ENCODE measurements at places on chromosomes 13 and 19.
A peak's percentile ranks its signal among the peaks of the same experiment; 100 is the strongest.

DNA sequence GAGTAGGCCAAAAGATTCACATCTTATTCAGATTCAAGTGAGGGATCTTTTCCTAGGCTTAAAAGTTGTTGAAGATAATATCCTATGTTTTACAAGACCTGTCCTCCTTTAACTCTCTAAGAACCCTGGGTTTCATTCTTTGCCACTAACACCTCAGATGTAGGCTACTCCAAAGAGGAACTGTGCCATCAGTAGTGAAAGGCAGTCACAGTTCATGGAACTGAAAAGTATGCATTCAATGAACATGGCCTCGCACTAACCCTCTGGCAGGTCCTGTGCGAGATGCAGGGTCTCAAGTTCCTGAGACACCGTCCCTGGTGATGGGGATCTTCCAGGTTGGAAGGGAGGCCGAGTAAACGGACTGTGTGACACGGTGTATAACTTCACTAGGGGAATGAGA lies 4.3 kb downstream of the LGALS14 start:
- DNase-seq = no peak

DNA sequence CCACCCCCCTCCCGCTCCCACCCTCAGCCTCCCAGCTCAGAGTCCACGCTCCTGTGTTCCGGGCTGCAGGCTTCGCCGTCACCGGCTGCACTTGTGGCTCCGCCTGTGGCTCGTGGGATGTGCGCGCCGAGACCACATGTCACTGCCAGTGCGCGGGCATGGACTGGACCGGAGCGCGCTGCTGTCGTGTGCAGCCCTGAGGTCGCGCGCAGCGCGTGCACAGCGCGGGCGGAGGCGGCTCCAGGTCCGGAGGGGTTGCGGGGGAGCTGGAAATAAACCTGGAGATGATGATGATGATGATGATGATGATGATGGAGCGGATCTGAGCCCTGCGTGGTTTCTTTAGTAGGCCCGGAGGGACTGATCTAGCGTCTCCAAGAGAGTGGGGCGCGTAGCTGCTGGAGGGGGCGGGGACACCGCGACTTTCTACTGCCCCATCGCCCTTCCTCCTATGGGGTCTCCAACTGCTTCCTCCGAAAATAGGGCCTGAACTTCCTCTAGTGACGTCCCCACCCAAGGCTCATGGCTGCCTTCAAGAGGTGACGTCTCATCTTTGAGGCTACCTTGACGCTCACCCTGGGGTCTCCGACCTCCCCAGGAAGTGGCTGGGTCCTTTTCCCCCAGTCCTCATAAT lies 1.4 kb downstream of the RETN start:
- no peak for DNase-seq

DNA sequence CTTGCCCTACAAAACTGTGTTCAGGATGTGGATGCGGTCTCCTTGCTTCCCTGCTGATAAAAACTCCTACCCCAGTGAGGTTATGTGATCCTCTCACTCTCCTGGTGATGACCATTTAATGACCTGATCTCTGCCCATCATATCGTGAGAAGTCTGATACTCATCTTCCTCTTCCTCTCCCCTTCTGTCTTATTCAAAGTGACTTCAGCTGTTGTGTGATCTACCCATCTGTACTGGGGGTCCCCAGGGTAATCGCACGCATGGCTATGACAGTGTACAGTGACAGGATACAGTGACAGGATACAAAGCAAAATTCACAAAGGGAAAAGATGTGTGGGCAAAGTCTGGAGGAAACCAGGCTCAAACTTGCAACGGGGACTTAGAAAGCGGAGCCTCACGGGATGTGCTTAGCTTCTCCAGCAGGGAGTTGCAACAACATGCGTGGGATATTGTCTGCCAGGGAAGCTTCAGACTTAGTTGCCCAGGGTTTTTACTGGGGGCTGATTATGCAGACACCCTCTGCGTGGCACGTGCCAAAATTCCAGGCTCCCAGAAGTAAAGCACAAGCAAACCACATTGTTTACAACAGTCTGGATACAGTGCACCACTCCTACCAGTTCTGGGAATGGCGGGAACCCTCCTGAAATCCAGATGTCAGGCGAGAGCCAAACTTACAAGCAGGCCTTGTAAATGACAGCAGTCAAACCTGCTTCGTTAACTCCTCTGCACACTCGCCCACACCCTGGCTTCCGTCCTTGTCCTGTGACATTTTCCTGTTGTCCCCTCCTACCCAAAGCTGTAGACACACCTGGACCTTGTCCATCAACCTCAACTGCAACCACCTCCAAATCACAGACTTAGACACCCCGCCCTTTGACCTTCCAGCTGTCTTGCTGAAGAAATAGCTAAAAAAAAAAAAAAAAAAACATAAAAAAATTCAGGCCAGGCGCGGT lies 18.0 kb upstream of the GARRE1 start:
- peak; percentile 25 for DNase-seq

DNA sequence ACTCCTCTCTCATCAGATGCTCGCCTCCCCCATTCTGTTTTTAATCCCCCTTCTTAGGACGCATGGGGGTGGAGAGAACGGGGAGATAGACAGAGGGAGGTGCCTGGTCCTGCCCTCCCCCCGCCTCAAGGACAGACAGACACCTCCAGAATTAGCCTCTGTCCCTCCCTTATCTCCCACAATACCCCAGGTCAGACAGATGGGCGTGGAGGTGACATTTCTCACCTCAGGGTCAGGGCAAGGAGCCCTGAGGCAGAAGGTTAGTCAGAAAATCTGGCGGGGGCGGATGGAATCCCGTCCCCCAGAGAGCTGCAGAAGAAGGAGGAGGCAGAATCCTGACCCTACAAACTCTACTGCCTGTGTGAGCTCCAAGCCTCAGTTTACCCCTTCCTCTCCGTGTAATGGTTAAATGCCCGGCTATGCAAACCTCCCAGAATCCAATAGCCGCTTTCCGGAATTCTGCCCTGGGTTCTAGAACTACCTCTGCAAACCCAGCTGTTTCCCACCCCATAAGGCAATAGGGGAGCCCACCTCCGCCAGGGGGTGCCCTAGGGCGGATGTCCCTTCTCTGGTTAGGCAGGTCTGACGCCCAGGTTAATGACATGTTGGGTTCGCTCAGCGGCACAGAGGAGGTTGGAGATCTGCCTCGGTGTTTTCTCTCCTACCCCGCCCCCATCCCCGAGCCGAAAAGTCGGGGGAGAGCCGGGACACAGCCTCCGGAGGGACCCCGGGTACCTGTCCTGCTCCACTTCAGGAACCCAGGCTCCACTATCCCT lies 900 bp downstream of the PPP1R13L start:
- DNase-seq = no peak

DNA sequence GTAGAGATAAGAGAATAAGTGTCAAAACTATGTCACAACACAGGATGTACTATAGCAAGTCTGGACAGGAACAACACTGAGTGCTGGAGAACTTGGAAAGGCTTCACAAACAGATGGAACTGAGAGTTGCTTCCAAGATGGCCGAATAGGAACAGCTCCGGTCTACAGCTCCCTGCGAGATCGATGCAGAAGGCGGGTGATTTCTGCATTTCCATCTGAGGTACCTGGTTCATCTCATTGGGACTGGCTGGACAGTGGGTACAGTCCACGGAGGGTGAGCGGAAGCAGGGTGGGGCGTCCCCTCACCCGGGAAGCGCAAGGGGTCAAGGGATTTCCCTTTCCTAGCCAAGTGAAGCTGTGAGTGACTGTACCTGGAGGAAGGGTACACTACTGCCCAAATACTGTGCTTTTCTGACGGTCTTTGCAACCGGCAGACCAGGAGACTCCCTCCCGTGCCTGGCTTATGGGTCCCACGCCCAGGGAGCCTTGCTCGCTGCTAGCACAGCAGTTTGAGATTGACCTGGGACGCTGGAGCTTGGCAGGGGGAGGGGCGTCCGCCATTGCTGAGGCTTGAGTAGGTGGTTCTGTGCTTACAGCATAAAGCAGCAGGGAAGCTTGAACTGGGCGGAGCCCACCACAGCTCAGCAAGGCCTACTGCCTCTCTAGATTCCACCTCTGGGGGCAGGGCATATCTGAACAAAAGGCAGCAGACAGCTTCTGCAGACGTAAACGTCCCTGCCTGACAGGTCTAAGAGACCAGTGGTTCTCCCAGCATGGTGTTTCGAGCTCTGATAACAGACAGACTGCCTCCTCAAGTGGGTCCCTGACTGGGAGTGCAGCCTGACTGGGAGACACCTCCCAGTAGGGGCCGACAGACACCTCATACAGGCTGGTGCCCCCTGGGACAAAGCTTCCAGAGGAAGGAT lies 46.0 kb downstream of the USP12 start:
- no peak for DNase-seq

GRCh38 chr13:77508959-77509620 lies 26.4 kb upstream of the SCEL start:
- DNase-seq = no peak

DNA sequence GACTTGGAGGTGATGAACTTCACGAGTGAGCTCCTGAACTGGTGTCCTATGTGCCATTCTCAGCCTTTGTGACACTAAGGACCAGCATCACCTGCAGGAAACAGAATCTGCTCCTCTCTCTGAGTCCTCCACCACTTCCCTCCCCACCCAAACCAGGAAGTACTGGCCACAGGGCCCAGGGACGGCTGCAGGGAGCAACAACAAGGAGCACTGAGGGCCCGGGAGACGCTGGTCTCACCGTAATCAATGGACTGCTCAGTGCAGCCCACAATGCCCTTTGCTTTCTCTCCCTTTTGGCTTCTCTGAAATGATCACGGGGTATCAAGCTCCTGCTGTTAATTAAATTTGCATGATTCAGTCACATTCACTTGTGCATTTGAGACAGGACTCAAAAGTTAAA lies 18.6 kb downstream of the PEPD start:
- no peak for DNase-seq

- no peak for DNase-seq
These were observed 1244.9 kb downstream of the PCDH17 start for GRCh38 chr13:58876473-58876872.

DNA sequence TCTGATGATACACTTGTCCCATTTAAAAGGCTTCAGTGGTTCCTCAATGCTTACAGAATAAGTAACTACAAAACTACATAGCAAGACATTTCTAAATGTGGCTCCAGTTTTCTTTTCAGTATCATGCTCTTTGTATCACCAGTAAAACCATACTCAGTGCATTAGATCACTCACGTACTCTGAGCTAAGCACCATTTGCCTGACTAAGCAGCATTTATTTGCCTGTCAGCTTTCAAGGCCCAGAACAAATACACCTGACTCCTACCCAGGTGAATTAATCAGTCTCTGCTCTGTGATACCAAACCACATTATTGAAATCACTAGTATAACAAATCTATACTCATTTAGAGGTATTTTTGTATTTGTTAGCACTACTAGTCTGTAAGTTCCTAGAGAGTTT lies 47.4 kb upstream of the PCDH20 start:
- no peak for DNase-seq

Measured in myocyte (in vitro differentiated cells).